CD4-positive, alpha-beta T cell (primary cell): ENCODE measurements at places on chromosomes 6 and 20. TPM values are rescaled to one million over a fixed set of nuclear protein-coding genes. Genes with fewer than 3 reads are reported as not detected.

Gene SDC4
- 1.0 TPM for total RNA-seq

Gene COL19A1
- total RNA-seq: not detected

Gene PLEKHG1
- total RNA-seq: 1.8 TPM

Gene NFATC2
- 33.2 TPM for total RNA-seq

Gene STMND1
- not detected for total RNA-seq

Gene PCSK2
- total RNA-seq: not detected

Gene WFDC10B
- not detected for total RNA-seq

Gene PNPLA1
- total RNA-seq: 0.17 TPM

Gene SNX9
- total RNA-seq: 46.6 TPM

Gene POPDC3
- total RNA-seq: not detected

Gene NKX2-2
- not detected for total RNA-seq

Gene PRR18
- total RNA-seq: not detected

Gene TCF19
- 3.3 TPM for total RNA-seq

Gene CRISP2
- not detected for total RNA-seq

Gene MYB
- 2.0 TPM for total RNA-seq

Gene HTR1E
- not detected for total RNA-seq

Gene TDRD6
- not detected for total RNA-seq

Gene KIF13A
- total RNA-seq: 0.91 TPM

Gene RNF144B
- 3.5 TPM for total RNA-seq
